ENCODE measurements at places on chromosomes 4 and X.

DNA sequence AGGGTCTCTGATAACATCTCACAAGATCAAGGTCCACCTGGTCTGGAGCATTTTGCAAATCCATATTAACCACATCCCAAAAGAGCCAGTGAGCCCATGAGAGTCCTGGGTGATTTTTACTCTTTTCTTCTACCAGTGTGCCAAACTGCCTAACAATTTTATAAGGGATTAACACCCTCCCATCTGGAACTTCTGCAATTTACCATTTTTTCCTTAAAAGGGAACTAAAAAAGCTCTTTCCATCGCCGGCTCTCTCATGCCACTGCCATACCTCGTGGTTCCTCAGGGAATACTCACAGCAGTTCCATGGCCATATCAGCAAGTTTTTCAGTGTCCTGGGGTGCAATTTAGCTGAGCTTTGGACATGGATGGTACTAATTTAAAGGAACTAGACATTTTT, 55.7 kb downstream of the SEPSECS start:
- no peak for DNase-seq

DNA sequence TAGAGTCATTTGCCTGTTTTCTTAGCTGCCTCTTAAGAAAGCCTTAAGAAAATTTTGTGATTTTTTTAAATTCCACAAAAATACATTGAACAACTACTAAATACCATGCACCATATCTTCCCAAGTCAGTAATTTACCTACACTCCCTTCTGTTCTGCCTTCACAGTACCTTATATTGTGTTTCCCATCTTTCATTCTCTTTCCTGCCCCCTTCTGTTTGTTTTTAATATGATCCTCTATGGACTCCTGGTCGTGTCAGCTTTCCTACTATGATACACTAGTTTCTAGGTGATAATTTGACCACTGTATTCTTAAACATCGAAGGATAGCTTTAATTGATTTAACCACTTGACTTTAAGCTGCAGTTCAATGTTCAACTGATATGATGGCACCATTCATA, 297.7 kb upstream of the HAND2 start:
- no peak for DNase-seq

DNA sequence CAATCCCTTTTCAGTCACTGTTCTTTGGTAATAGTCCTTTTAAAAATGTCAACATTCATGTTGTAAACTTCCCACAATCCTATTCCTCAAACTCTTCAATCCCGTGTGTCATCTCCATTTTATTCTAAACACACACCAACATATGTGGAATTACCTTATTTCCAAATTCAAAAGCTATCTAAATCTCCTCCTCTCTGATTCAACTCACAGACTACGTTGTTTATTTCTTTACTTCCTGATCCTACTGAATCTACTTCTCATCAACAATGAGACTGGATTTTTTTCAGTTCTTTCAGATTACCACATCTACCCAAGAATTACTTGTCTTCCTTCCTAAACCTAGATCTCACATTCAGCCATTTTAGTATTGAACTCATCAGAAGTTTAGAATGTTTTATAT, 188.2 kb downstream of the GABRB1 start:
- DNase-seq: no peak

- DNase-seq: no peak
Observed at GRCh38 chr4:185682236-185682635, 129.8 kb downstream of the SORBS2 start.

GRCh38 chrX:40883021-40883619, 147.8 kb upstream of the MED14 start:
- DNase-seq: no peak

DNA sequence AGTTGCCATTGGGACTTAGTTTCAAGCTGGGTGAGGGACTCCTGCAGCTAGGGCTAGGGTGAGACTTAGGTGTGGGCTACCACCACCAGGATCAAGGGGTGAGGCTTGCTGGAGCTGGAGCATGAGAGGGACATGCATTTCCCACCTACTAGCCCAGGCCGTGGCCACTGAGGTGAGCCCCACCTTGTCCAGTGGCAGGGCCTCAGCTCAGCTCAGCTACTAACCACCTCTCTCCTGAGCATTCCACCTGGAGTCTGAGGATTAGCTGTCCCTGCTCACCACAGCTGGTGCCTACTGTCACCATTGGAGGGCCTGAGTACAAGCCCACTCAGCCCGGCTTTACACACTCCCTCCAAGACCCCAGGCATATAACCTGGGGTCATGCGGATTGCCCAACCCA, 62.6 kb upstream of the MAGEH1 start:
- no peak for DNase-seq

DNA sequence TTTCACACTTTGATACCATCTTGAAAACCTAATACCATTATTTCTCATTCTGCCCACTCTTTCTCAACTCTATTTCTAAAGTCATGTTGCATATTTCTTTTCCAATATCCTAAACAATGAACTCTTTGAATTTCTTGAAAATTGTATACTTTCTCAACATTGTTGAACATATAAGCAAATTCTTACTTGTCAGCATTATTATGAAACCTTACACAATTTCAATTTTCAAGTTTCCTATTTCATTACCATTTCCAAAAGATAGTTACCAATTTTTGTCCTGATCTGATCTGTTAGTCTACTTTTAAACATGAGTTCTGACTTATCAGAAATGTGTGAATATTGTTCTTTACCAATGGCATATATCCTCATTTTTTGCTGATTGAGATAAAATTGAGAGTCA, 806.3 kb upstream of the IGFBP7 start:
- no peak for DNase-seq

DNA sequence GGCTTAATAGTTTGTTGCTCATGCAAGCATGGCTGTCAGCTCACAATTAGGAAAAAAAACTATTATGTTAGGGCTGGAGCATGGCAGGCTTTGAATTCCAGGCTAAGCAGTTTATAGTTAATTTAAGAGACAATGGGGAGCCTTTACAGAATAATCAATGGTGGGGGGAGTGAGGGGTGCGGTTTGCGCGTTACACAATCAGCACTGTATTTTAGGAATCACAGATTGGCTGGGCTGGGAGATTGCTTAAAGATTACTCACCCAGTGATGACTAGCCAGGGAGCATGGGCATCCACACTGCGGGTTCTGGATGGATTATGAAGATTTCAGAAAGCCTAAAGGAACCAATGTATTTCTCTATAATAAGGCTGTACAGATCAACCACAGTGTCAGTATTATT, 186.6 kb downstream of the SOX3 start:
- DNase-seq: no peak

GRCh38 chrX:68848189-68848940, 19.5 kb downstream of the EFNB1 start:
- DNase-seq: no peak

DNA sequence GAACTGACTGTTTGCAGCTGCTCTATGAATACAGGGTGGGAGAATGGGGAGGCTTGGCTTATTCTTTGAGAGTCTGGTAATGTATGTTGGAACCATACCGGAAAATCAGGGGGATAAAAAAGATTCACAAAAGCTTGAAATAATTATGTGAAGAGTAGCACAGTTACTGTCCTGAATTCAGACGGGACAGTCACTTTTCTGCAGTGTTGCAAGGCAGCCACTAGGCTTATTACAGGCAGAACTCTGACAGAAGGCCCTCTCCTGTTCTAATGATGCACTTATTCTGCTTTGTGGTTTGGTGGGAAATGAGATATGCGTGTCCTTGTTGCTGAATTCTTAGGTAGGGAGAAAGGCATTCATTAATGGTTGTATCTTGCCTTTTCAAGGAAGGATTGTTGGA, 37.2 kb downstream of the GUCY1B1 start:
- DNase-seq: no peak

- DNase-seq: peak; percentile 71
Observed at GRCh38 chr4:1693131-1693896, 9.2 kb upstream of the FAM53A start.

GRCh38 chr4:95585016-95585695, 36.4 kb upstream of the UNC5C start:
- no peak for DNase-seq

DNA sequence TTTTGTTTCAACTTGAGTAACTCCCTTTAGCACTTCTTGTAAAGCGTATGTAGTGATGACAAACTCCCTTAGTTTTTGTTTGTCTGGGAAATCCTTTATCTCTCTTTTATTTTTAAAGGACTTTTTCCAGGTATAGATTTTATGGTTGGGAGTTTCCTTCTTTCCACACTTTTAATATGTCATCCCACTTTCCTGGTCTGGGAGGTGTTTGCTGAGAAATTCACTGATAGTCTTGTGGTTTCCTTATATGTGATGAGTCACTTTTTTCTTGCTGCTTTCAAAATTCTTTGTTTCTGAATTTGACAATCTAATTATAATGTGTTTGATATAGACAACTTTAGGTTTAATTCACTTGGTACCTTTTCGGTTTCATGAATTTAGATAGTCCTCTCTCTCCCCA, 353.9 kb downstream of the GPAT3 start:
- DNase-seq: no peak

- no peak for DNase-seq
Observed at GRCh38 chr4:122602277-122603142, 18.4 kb downstream of the IL21 start.

- DNase-seq: no peak
Observed at GRCh38 chr4:88618782-88619485, 26.7 kb downstream of the HERC3 start.

- DNase-seq: no peak
Observed at GRCh38 chrX:74420196-74421035, 877 bp upstream of the SLC16A2 start.

- DNase-seq: no peak
Observed at GRCh38 chrX:138897621-138898492, 186.3 kb upstream of the FGF13 start.
